ENCODE measurements at places on chromosomes 1 and 21.

- no peak for DNase-seq
These were observed 62.8 kb downstream of the IRF2BP2 start for GRCh38 chr1:234546890-234547788.

DNA sequence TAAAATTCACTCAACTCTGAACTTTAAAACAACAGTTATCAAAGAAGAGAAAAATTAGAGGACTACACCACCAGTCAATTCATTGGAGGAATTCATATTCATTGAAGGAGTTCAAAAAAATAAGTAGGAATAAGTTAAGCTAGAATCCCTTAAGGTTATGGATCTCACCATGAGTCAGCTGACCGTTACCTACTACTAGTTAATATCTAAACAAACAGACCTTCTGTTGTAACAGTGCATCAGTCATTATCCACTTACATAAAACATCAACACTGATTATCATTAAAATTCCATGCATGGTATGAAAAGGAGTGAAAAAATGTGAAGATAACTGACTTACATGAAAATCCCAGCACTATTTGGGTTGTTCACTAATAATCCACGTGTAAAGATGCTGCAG is 44.9 kb downstream of the FOXJ3 start:
- no peak for DNase-seq

GRCh38 chr1:57254022-57254421 is 169.8 kb downstream of the DAB1 start:
- no peak for DNase-seq

GRCh38 chr1:34346128-34346527 is 169.4 kb downstream of the C1orf94 start:
- no peak for DNase-seq

- no peak for DNase-seq
These were observed 19.7 kb upstream of the S1PR1 start for GRCh38 chr1:101217148-101217547.

DNA sequence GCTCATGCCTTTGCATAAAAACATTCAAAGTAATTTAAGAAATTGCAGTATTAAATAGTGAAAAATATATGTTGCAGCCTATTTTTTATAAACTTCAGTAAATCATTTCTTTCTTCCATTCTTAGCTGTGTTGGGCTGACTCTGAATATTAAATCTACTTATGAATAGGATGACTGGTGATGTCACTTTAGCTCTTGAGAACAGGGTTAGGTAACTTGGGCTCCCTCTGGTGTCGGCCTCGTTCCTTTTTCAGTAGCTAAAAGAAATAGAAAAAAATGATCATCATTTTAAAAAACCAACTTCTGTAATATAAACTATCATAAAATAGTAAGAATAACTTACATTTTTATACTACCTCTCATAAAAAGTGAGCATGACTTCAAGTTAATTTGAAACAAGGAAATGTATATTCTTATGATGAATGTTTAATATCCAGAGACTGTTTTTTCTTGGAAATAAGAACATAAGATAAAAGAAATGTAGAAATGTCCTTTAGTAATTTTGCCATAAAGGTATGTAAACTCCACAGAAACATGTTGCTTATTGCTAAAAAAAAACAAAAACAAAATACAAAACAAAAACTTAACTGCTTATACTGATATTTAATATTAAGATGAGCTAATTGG is 26.8 kb upstream of the NCAM2 start:
- peak; percentile 59 for DNase-seq

DNA sequence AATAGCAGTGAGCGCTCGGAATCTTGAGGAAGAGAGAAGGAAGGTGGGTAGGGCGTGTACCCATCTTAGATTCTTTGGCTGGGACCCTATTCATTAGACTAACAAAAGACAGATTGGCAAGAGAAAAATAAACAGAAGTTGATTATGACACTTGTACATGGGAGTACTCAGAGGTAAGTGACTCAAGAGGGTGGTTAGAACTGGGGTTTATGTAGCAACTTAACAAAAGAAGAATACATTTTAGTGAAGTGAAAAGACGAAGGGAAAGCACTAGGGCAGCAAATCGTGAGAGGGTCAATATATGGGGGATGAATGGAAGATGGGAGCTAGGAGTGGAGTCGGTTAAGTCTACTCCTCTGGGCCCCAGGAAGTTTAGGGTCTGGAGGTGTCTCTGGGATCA is 25.8 kb upstream of the RCC2 start:
- no peak for DNase-seq

- no peak for DNase-seq
These were observed 4.0 kb downstream of the FGR start for GRCh38 chr1:27630859-27631491.

DNA sequence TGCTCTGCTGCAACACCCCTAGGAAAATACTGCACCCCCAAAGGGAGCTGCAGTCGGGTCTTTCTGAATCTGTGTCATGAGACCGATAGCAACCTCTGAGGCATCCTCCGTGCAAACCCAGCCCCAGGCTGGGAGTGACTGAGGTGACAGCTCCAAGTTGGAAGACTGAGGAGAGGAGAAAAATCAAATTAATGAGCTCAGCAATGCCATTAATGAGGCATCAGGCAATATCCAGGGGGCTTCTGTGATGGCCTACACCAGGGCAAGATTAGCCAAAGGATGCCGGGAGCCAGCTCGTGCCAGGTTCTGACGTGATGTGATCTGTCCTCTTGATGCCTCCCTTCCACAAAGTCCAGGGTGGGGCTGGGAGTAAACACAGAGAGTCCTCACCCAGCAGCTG is 30.8 kb upstream of the PSMB2 start:
- DNase-seq: no peak

DNA sequence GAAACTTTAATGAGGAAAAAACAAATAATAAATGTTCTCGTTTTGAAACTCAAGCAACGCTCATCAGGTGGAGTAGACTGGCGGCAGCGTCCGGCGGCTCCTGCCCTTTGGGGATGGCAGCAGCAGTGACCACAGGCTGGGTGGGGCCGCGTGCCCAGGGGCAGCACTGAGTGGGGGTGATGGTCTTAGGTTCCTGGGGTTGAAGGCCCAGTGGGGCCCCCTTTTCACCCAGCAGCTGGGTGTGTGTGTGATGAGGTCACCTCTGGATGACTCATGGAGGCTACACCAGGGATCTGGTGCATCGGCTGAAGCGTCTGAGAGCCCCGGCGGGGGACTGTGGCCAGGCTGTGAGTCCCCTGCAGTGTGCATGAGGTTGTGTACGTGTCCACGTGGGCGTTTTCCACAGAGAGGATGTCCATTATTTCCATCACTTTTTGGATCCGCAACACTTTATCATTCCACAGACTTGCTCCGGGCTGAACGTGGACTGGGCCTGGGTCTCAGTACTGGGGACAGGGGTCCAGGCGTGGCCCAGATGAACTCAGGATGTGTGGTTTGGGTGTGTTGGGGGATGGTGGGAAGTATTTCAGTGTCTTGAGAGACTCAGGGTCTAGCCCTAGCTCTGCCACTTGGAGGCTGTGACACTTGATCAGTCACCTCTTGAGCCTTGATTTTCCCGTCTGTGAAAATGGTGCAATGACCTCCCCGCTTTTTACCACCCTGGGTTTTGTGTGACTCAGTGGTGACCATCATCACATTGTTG is 25.6 kb downstream of the LDLRAP1 start:
- no peak for DNase-seq

DNA sequence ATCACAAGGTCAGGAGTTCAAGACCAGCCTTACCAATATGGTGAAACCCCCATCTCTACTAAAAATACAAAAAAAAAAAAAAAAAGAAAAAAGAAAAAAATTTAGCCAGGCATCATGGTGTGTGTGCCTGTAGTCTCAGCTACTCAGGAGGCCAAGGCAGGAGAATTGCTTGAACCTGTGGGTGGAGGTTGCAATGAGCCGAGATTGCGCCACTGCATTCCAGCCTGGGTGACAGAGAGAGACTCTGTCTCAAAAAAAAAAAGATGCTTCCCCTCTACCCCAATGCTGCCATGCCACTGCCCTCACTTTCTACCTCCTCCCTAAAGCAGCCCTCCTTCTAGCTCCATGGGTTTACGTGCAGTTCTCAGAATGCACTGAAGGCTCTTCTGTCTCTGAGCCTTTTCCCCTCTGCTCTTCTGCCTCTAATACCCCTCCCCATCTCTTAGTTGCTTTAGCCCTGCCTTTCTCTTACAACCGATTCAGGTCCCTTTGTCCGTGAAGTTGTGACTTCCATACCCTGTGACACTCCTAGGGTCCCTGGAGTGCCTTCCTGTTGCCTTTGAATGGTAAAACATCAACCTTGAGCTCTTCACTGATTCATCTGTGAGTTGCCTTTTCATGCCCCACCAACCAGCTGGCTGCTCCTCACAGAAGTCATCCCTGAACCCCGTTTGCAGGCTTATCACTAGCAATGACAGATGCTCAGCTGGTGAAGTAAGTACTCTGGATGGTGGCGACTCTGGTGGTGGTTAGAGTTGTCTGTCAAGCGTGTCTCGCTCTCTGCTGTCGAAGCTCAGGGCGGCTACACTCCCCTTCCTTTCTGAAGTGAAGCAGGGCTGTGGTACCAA is 234.9 kb downstream of the RHOU start:
- DNase-seq: no peak

DNA sequence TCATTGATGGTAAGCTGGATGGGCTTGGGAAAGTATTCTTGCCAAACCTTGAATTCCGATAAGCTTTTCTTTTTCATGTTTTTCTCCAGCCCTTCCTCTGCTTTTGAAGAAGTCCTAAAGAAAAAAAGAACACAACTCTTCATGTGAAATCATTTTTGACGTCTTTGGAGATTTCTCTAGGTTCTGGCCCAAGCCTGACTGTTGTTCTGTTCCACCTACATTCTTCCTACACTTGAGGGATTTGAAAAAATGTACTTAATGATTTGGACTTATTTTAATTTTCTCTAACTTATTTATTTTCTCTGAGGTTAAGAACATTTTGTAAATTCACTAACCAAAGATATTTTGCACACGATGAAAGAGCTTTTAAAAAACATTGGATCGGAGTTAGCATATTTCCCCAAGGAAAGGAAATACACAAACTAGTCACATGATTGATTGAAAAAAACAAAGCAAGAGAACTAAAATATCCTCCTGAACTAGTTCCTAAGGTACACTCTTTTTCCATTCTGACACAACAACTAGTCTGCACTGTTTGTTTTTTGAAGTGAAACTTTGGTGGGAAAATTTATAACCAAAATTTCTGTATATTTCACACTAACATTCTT is 82.3 kb downstream of the LTN1 start:
- DNase-seq: no peak

GRCh38 chr1:222040955-222041354 is 299.1 kb upstream of the DUSP10 start:
- DNase-seq: no peak

DNA sequence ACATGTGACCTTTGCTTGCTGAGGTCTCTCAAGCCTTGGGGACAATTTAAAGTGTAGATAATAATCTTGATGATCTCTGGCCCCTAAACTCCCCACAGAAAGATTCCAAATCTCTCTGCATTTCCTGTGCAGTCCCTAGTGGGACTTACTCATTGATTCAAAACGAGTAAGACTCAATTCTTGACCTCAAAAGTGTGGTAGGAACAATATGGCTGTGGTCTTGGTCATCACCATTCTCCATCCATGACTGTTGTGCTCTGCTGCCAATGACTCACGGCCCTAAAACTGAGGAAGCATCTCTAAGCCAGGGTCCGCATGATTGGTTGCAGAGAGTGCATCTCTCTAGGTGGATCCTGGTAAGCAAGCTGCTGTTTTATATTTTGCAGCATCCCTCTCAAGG is 268.0 kb downstream of the PTGER3 start:
- DNase-seq: no peak

GRCh38 chr1:113874012-113874879 is 2.7 kb upstream of the PTPN22 start:
- DNase-seq: no peak

DNA sequence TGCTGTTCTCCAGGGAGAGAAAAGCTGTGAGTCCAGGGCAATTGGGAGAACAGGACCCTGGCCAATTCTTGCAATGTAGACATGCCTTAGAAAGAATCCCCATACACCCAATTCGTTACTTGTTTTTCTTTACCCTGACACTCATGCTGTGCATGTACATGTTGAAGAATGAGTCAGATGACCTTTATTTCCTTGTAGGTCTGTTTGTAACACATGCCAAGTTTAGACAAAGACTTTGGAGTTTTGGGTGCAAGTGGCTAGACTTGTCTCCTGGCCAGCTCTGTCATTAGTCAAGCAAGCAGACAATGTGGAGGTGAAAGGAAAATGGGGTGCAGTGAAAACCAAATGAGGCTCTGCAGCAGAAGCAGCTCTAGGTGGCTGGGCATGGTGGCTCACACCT is 38.1 kb downstream of the GNPAT start:
- DNase-seq: no peak

GRCh38 chr1:78722521-78722920 is 72.9 kb downstream of the IFI44 start:
- no peak for DNase-seq

- no peak for DNase-seq
These were observed 25.2 kb downstream of the KCNC4 start for GRCh38 chr1:110235181-110235833.

DNA sequence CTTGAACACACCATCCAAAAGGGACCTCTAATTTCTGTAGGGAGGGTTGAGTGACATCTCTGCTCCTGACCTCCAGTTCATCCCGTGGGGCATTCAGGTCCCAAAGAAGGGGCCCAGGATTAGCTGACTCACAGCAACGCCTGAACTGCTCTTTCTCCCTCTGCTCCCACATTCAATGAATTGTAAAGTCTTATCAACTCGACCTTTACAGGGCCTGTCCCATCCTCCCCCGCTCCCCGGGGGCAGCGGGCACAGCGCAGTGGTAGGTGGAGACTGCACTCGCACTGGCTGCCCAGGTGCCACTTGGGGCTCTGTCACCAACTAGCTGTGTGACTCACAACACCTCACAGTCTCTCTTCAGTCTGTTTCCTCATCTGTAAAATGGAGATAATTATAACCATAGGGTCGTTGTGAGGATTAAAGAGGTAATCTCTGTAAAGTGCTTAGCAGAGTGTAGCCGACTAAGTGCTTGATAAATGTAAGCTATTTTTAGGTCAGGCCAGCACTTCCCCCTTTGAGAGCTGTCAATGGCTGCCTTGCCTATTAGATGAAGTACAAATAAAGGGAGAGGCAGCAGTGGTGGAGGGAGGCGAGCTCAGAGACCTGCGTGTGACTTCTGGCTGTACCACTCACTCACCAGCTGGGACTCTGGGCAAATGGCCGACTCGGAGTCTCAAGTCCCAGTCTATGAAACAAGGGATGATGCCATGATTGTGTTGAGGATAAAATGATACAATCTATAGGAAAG is 637 bp upstream of the MYBPHL start:
- no peak for DNase-seq

All from WTC11 (cell line).